ENCODE measurements at places on chromosomes 7 and 10.

- DNase-seq: no peak
Measured at GRCh38 chr7:16356301-16356958, 64.9 kb downstream of the CRPPA start.

- no peak for DNase-seq
Measured at GRCh38 chr10:124168991-124169802, 75.8 kb upstream of the CHST15 start.

DNA sequence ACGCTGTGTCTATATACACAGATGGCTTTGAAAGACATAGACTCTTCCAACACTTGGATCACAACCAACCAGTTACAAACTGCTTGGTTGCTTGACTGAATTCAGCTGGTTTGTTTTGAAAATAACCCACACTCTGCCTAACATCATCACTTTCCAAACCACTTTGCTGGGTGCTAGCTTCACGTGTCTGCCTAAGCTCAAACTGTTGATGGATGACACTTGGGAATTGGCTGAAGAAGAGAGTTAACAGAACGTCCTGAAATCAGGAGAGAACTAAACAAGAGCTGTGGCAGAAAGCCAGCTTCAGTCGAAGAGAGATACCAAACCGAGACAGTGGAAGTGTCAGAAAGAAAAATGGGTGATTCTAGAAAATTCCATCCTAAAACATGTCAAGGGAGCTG is 420.8 kb upstream of the AUTS2 start:
- no peak for DNase-seq

GRCh38 chr10:90592638-90593302 is 265.1 kb downstream of the HTR7 start:
- DNase-seq: no peak

- DNase-seq: no peak
Measured at GRCh38 chr7:1762238-1762945, 92.3 kb downstream of the ELFN1 start.

- DNase-seq: no peak
Measured at GRCh38 chr10:76839276-76839675, 798.3 kb downstream of the KCNMA1 start.

GRCh38 chr7:56811081-56811480 is 321.2 kb downstream of the ZNF479 start:
- no peak for DNase-seq

DNA sequence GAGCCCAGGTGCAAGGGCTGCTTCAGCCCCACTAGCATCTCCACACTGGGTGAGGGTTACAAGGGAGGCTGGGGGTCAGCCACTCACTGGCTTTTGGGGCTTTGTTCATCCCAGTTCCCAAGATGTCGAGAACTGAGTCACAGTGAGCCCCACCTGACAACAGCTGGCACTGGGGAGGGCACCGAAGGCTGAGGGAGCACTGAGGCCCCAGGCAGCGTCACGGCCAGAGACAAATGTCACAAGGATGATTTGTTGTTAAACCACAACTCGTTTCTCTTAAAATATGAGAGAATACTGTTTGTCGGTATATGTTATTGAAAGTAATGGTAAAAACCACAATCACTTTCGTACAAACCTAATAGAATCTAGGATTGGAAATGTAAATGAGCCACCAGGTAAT is 219.9 kb downstream of the CELF2 start:
- DNase-seq: no peak

- DNase-seq: no peak
Measured at GRCh38 chr7:96023387-96023786, 251.0 kb downstream of the DYNC1I1 start.

GRCh38 chr10:110123594-110123993 is 83.8 kb upstream of the MXI1 start:
- DNase-seq: no peak

DNA sequence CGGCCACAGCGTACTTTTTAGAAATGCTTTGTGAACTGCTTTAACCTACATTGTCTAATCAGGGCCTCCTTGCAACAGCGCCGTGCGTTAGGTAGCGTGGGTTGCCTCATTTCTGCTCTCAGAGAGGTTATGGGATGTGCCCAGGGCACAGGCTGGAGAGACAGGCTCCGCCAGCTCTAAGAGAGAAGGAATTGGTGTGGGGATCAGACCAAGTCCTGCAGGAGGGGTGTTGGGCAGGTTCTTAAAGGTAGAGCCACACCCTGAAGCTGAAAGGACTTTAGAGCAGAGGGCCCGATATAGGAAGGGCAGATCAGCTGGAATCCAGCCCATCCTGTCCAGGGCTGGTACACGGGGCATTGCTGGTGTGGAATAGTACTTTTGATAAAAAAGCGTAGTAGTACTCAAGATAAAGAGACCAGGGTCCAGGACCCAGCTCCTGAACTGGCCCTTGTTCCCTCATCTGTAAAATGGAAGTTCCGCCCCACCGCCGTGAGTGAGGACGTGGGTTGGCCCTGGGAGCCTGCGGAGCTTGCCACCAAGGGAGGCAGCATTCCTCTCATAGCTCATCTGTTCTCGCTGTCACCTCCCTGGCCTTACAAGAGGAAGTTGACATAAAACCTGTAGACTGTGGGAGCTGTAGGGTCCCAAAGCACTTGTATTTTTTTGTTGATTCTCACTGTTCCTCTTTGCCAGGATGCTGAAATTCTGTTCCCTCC is 37.2 kb downstream of the TMEM120A start:
- DNase-seq: no peak

DNA sequence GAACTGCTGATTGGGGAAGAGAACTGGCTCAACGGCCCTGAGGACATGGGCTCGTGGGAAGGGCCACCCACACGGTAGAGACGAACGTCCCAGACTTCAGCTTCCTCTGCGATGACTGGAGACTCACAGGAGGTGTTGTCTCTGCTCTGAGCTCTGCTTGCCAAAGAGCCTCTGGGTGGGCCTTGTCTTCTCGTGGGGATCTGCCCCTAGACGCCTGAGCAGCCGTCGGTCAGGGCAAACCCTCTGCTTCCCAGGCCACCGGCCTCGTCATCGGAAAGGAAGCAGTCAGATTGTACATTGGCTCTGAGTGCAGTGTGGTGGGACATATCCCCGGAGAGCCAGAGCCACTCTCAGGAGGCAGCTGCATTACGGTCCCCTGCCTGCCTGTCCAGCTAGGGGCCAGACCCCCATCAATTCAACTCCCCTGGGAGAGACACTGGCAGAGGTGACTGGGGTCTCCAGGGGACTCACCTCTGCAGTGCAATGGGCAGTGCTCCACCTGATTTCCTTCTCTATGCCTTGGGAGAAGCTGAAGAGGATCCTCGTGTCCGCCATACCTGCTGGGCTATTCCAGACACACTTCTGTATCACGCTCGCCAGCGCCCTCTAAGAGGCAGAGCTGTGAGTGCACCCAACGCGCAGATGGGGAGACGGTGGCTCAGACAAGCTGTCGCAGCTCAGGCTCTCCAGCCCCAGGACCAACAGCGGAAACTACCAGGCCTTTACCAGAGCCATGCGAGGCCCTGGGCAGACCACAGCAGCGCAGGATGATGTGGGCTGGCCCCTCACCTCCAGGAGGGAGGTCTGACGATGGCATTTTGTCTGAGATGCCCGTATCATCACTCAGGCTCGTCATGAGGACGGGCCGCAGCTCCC is 227.4 kb downstream of the TCERG1L start:
- no peak for DNase-seq

GRCh38 chr7:157041514-157042277 is 31.2 kb upstream of the MNX1 start:
- no peak for DNase-seq

DNA sequence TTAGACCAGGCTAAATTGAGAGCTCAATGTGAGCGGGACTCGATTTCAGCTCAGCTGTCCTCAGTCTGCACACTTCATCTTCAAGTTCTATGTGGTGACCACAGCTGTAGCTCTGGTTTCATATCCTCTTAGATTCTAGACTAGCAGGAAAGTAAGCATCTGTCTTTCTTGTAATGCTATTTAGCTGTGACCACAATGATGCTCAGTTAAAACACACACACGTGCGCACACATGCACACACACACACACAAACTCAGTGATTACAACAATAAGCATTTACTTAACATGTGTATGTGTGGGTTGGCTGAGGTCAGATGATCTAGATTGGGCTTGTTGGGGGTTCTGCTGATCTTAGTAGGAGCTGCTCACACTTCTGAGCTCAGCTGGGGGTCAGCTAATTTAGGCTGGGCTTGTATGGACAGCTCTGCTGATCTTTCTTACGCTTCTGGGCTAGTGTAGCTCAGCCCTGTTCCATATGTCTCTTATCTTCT is 82.5 kb downstream of the ZNF365 start:
- no peak for DNase-seq

DNA sequence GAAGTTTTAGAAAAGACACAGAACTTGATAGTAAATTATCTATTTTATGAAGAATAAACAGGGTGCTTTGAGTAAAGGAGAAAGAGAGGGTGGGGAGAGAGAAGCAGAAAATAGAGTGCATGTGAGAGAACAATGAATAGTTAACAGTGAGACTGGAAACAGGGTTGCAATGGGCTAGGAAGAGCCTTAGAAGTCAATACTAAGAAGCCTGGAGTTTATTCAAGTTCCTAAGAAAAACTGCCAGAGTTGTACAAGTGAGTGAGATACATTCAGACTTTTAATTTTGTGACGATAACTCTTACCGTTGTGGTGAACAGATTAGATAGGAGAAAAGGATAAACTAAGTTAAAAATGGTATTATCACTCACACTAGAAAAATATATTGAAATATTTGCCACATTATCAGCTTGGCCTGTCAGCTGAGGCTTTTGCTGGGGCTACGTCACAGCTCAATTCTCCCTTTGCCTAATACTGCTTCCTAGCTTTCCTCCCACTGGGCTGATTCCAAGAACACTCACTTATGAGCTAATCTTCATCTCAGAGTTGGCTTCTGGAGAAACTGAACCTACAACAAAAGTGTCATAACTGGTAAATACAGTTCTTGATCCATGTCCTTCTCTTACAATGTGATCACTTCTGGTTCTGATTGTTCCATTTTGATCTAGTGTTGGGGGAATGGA is 92.7 kb downstream of the SEMA3D start:
- DNase-seq: no peak

- no peak for DNase-seq
Measured at GRCh38 chr7:1679966-1680730, 10.1 kb downstream of the ELFN1 start.

DNA sequence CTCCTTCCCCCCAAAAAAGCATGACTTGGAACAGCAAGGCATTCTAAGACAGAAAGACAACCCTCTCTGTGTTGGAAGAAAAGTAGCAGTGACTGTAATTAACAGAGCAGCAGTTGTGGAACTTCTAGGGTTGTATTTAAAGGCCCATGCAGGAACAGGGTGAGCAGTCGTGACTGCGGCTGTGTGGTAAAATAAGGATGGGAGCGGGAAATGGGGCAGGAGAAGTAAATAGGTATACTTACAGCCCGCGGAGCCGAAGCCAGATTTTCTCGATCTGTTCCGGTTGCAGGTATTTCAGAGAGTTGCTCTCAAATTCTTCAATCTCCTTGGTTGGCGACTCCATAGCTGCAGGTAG is 179 bp downstream of the PDE1C start:
- no peak for DNase-seq

DNA sequence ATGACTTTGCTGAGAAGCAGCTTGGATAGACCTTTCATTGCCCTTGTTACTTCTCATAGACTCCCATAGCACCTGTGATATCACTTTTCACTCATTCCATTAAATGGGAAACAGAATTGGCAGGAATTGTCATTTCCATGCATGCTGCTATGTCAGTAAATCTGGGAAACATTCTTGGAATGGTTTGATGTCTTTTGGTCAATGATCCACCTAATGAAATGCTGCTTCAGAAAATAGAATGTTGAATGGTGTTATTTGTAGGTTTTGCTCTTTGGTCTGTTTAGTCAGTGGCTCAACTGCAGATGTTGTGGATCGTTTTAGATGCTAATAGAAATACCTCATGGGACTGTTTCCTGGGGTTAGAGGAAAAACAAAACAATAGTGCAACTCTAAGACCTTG is 127.8 kb downstream of the PLPP4 start:
- no peak for DNase-seq

DNA sequence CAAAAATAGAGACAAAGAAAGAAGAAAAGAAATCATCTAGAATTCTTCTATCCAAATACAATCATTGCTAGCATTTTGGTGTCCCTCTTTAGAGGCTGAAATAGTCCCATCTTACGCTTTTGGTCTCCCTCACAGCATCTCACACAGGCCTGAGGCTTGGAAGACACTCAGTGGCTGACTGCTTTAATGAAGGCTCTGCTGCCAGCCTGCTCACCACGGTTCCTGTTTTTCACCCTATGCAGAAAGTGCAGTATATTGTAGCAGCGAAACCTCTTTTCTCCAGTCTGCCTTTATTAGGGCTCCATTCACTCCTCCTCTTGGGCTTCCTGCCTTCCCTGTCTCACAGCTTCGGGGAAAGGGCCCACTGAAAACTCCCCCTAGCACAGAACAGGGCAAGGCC is 102.2 kb downstream of the JCAD start:
- no peak for DNase-seq
